Activated CD4-positive, alpha-beta T cell treated with anti-CD3 and anti-CD28 coated beads, Interleukin-2, amount 50 U/mL, for 48 hours (primary cell): ENCODE measurements at places on chromosomes 16 and 17.
A peak's percentile ranks its signal among the peaks of the same experiment; 100 is the strongest.

DNA sequence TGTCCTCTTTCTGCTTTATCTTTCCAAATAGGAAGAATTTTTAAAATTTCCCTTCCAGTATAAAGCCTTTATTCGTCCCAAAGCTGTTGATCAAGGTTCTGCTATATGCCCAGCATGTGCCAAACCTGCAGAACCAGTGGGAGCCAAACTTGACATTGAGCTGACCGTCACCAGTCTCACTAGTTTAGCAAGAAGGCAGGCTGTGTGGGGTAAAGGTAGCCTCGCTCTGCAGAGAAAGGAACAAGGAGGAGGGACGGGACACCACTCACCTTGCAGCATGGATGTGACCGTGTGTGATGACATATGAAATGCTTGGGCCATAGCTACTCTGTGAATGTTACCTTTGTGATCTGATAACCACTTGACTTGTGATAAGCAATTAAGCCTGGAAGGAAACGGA lies 392.2 kb downstream of the CPPED1 start:
- DNase-seq = no peak

- DNase-seq = no peak
Measured at GRCh38 chr17:65064452-65065019, 8.0 kb upstream of the GNA13 start.

DNA sequence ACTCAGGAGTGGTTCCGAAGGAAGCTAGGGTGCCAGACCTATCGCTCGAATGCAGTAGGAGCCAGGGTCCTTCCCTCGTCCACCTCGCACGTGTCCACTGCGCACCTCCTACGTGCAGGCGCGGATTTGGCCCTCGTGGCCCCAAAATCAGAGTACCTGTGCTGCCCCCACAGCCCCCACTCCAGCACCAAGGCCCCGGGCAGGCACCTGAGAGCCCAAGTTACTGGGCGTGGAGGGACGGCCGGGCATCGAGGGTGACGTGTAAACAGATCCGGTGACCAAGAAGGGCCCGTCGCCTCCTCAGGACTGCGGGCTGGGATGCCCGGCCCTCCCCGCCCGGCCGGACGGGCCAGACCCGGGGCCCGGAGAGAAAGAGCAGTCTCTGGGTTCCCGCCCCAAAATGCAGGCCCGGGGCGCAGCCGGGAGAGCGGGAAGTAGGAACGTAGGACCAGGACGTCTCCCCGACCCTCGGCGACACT lies 492 bp downstream of the SLC25A39 start:
- peak; percentile 27 for DNase-seq

- DNase-seq = no peak
Measured at GRCh38 chr17:72163474-72163873, 42.7 kb downstream of the SOX9 start.

DNA sequence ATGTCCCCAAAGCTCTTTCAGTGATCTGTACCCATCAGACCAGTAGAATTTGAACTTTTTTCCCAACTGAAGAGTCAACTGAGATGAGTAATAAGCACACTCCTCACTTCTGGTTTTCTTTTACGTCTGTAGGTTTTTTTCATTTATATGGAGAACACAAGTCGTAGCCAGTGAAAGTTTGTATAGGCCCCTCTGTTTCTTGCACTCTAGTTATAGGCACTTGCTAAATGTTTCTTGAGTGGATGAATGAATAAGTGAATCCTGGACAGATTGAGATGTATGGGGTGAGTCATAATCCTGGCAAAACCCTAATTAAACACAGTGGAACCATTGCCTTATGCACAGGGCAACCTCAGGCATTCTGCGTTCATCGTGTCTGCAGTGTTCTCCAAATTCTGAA lies 193.7 kb upstream of the TBX2 start:
- DNase-seq = no peak

- DNase-seq = no peak
Measured at GRCh38 chr17:81091774-81092517, 57.0 kb downstream of the BAIAP2 start.

GRCh38 chr17:49955157-49955556 lies 13.8 kb upstream of the DLX4 start:
- DNase-seq = no peak

- peak; percentile 50 for DNase-seq
Measured at GRCh38 chr16:75011634-75012307, 12.9 kb downstream of the ZNRF1 start.

- DNase-seq = no peak
Measured at GRCh38 chr17:43014649-43015542, 7.3 kb downstream of the VAT1 start.

DNA sequence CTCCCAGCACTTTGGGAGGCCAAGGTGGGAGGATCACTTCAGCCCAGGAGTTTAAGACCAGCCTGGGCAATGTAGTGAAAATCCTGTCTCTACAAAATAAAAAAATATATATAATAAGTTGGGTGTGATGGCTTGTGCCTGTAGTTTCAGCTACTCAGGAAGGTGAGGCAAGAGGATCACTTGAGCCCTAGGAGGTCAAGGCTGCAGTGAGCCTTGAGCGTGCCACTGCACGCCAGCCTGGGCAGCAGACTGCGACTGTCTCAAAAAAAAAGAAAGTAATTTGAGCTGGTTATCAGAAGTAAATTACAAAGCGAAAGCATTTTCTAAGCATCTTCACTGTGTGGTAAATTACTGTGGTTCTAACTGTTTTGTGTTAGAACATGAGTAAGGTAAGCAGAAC lies 66.2 kb downstream of the NQO1 start:
- DNase-seq = no peak

GRCh38 chr16:26952411-26952810 lies 114.3 kb upstream of the C16orf82 start:
- DNase-seq = no peak

- DNase-seq = no peak
Measured at GRCh38 chr16:88869673-88869980, 3.2 kb upstream of the PABPN1L start.

DNA sequence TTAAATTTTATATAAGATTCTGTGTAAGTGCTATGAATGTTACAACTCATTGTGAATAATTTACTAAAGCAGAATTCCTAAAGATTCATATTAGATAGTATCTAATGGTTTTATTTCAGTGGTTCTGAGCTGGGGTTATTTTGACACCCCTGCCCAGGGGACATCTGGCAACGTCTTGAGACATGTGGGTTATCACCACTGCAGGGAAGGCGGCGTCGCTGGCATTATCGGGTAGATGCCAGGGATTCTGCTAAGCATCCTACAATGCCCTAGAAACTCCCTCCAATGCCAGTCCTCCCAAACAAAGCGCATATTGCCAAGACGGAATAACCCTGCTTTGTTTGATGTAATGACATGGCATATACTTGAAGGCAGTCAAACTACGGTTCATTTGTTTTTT lies 372.3 kb upstream of the ZFHX3 start:
- no peak for DNase-seq

- DNase-seq = no peak
Measured at GRCh38 chr16:2244301-2244700, 7.1 kb downstream of the ECI1 start.

- DNase-seq = no peak
Measured at GRCh38 chr17:80732268-80732667, 187.6 kb downstream of the RPTOR start.

- DNase-seq = no peak
Measured at GRCh38 chr17:8421571-8421970, 14.1 kb upstream of the NDEL1 start.

- DNase-seq = no peak
Measured at GRCh38 chr16:3650631-3651265, 3.7 kb upstream of the DNASE1 start.

GRCh38 chr17:20200016-20200795 lies 191.0 kb downstream of the SPECC1 start:
- DNase-seq = no peak

DNA sequence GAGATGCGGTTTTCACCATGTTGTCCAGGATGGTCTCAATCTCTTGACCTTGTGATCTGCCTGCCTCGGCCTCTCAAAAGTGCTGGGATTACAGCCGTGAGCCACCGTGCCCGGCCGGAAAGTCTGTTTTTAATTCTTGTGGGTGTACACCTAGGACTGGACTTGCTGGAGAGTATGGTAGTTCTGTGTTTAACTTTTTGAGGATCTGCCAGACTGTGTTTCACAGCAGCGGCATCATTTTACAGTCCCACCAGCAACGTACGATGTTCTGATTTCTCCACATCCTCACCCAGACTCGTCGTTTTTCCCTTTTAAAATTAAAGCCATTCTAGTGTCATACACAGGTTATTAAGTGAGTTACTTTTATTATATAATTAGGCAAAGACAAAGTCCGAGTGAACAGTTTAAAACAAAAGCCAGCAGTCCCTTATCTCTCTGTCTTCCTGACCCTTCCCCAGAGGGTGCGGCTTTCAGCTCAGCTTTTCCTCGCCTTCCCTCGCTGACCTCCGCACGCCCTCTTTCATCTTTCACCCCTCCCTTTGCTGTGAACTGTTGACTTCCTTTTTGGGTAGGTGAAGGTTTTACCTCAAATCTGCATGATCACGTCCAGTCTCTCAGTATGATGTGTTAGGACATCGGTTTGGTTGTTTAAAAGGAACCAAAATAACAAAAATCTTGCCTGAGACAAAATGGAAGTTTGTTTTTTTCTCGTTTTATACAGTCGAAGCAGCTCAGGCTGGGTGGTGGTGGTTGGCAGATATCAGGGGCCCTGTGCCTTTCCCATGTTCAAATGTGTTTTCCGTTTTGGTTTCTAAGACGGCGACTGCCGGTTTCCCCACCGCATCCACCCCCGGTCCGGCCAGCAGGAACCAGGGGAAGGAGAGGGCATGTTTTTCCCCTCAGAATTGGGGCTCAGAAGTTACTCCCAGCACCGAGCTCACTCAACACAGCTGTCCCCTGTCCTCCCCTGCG lies 18.0 kb downstream of the FAM234A start:
- peak; percentile 38 for DNase-seq

GRCh38 chr17:81279278-81280275 lies 15.5 kb downstream of the SLC38A10 start:
- DNase-seq = no peak

GRCh38 chr16:79185711-79186110 lies 414.8 kb downstream of the MAF start:
- no peak for DNase-seq

GRCh38 chr16:55817236-55817912 lies 15.5 kb downstream of the CES1 start:
- DNase-seq = no peak

GRCh38 chr17:82330322-82331239 lies 3.0 kb downstream of the SECTM1 start:
- no peak for DNase-seq

- DNase-seq = no peak
Measured at GRCh38 chr16:200388-200787, 20.1 kb downstream of the HBQ1 start.
